Thymus (tissue), 14 donors: ENCODE measurements at places on chromosomes 4 and X. TPM values are rescaled to one million over a fixed set of nuclear protein-coding genes. Genes with fewer than 3 reads are reported as not detected.
A peak's percentile ranks its signal among the peaks of the same experiment; 100 is the strongest.

RAB39B gene
- polyA plus RNA-seq, result 8.1 TPM

ABCE1 gene
- polyA plus RNA-seq, result 36.2 TPM

SPATA18 gene
- polyA plus RNA-seq, result 3.1 TPM

MMAA gene
- polyA plus RNA-seq, result 11.7 TPM

UGT2B17 gene
- polyA plus RNA-seq, result 2.1 TPM

TENM3 gene
- polyA plus RNA-seq, result 2.1 TPM

GEMIN8 gene
- polyA plus RNA-seq, result 20.7 TPM

MTTP gene
- polyA plus RNA-seq, result 0.34 TPM

- DNase-seq, result no peak
- H3K4me1 ChIP-seq, result no peaks in the 10 kb centered on the region
- no peaks in the 10 kb centered on the region for H3K36me3 ChIP-seq
Measured at GRCh38 chrX:44062840-44063239, 89.7 kb upstream of the NDP start.

DNA sequence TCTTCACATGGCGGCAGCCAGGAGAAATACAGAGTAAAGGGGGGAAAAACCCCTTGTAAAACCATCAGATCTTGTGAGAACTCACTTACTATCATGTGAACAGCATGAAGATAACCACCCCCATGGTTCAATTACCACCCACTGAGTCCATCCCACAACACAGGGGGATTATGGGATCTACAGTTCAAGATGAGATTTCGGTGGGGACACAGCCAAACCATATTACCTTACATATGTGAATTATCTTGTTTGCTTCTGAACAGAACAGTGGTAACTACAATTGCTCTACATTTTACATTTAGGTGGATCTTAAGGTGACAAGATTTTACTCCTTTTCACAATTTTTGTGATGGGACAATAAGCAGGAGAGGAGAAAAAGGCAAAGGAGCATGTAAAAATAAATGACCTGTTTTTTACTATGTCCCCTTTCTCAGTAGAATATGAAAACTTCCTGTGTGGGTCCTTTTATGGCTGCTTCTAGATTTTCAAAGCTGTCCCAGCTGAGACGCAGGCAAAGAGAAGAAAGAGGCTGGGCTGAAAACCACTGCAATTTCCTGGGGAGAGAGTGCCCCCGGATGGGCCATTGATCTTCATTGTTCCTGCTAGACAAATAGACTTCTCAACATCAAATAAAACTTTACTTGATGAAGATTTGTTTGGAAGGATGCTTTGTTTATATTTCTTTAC lies 45.9 kb upstream of the PGM2 start:
- peak; percentile 83 for DNase-seq
- H3K36me3 ChIP-seq, result no peaks in the 10 kb centered on the region
- no peaks in the 10 kb centered on the region for H3K27me3 ChIP-seq
- H3K4me1 ChIP-seq, result peaks cover 11% of the 10 kb centered on the region
- H3K27ac ChIP-seq, result peak overlapping the region; percentile 92

GRCh38 chrX:27575565-27575964 lies 14.6 kb upstream of the DCAF8L2 start:
- H3K4me1 ChIP-seq, result no peaks in the 10 kb centered on the region
- H3K4me3 ChIP-seq, result no peak overlapping the region
- DNase-seq, result no peak
- no peaks in the 10 kb centered on the region for H3K27me3 ChIP-seq
- no peak overlapping the region for H3K27ac ChIP-seq

DNA sequence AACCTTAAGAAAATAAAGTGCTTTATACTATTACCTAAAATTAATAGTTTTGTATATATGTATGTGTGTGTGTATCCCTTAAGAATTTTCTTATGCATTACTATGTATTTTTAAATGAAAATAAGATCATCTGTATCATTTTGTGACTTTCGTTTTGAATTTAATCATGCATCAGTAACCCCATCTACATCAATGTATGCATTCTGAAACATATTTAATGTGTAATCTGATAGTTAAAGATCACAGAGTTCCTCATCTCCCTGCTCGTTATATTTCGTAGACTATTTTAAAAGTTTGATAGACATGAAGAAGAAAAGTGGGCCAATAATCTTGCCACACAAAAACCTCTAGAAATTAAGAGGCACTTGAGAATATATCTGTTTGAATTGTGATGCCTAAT lies 7.4 kb downstream of the BMPR1B start:
- H3K27me3 ChIP-seq, result peaks cover 3% of the 10 kb centered on the region
- no peak overlapping the region for H3K4me3 ChIP-seq
- DNase-seq, result no peak
- H3K27ac ChIP-seq, result no peak overlapping the region
- H3K36me3 ChIP-seq, result no peaks in the 10 kb centered on the region
- H3K4me1 ChIP-seq, result no peaks in the 10 kb centered on the region

DNA sequence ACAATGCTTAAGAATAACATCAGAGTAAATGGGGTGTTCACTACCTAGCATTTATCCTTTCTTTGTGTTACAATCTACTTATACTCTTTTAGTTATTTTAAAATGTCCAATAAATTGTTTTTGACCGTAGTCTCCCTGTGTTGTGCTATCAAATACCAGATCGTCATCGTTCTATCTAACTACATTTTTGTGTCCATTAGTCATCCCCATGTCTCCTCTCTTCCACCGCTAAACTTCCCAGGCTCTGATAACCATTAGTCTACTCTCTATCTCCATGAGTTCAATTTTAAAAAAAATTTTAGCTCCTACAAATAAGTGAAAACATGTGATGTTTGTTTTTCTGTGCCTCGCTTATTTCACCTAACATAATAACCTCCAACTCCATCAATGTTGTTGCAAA lies 381.9 kb downstream of the PRDM5 start:
- DNase-seq, result no peak
- H3K4me1 ChIP-seq, result no peaks in the 10 kb centered on the region
- no peak overlapping the region for H3K4me3 ChIP-seq
- no peaks in the 10 kb centered on the region for H3K27me3 ChIP-seq
- no peak overlapping the region for H3K27ac ChIP-seq
- no peaks in the 10 kb centered on the region for H3K36me3 ChIP-seq

- H3K27me3 ChIP-seq, result no peaks in the 10 kb centered on the region
- no peak overlapping the region for H3K27ac ChIP-seq
- H3K4me1 ChIP-seq, result no peaks in the 10 kb centered on the region
- DNase-seq, result peak; percentile 34
Measured at GRCh38 chrX:43958529-43958928, 14.7 kb downstream of the NDP start.

GRCh38 chr4:140529434-140529833 lies 5.5 kb downstream of the ELMOD2 start:
- no peak for DNase-seq
- no peaks in the 10 kb centered on the region for H3K27me3 ChIP-seq
- H3K4me1 ChIP-seq, result no peaks in the 10 kb centered on the region
- H3K27ac ChIP-seq, result no peak overlapping the region
- H3K4me3 ChIP-seq, result no peak overlapping the region

DNA sequence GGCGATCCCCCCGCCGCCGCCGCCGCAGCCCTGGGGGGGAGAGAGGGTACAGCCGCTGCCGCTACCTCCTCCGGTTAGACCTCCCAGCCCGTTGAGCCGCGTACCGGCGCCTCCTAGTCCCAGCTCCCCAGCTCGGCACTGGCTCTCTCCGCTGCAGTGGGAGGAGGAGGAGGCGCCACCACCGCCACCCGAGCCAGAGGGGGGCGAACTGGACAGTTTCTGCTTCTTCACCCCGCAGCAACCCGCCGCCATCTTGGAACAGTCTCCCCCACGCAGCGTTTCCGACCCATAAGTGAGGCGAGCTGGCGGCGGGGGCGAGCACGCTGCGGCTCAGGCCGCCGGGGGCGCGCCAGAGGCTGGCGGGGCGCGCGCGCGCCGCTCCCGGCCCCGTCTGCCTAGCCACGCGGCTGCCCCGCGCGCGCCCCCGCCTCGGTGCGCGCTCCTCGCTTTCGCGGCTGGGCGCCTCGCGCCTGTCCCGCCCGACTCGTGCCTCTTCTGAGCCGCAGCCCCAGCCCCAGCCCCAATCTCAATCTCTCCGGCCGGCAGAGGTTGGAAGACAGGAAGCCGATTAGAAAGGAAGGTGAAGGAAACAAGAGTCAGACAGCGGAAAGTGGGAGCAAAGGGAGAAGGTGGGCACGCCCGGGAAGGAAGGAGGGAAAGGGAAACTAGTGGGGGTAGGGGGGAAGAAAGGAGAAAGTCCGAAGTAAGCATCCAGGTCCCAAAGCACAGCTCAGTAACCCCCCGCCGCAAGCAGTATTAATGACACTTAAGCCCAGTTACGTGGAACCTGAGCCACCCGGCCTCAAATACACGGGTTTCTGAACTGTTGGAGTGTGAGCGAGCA lies at the start of gene AMMECR1:
Gene AMMECR1 (minus strand): TSS at position 266 of the 844 bp plus-strand sequence. CDS start 14 bp downstream, at position 252.
- H3K36me3 ChIP-seq, result no peaks in the 10 kb centered on the region
- H3K4me3 ChIP-seq, result peak within 1 kb of the TSS; percentile 77
- H3K27me3 ChIP-seq, result peaks cover 11% of the 10 kb centered on the region
- H3K27ac ChIP-seq, result peak within 1 kb of the TSS; percentile 91
- no peaks in the 10 kb centered on the region for H3K4me1 ChIP-seq

GRCh38 chrX:4876268-4876667 lies 1162.8 kb upstream of the PRKX start:
- no peaks in the 10 kb centered on the region for H3K4me1 ChIP-seq
- H3K27ac ChIP-seq, result no peak overlapping the region
- H3K27me3 ChIP-seq, result no peaks in the 10 kb centered on the region
- DNase-seq, result no peak
- H3K4me3 ChIP-seq, result no peak overlapping the region

DNA sequence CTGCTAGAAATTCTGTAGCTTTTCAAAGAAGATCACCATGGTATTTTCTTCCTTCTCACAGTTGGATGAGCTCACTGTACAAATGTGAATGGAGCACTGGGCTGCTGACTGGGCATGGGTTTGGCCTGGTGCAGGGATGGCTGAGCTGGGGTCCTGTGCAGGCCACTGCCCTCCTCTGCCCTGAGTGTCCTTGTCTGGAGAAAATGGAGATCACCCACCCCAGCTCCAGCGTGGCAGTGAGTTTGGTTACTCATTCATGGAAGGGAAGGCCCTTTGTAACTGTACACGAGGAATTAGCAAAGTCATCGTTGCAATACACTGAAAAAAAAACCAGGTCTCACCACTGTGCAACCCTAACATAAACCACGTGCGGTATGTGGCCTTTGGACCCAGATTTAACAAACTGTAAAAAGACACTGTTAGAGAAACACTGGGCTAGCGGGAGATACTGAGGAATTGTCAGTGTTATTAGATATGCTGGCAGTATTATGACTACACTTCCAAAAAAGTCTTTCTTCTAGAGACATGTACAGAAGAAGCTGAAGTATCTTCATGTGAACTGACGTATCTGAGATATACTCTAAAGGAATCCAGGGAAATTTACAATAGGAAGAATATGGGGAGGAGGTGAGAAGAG lies 16.1 kb upstream of the TBC1D14 start:
- no peaks in the 10 kb centered on the region for H3K36me3 ChIP-seq
- H3K27me3 ChIP-seq, result no peaks in the 10 kb centered on the region
- no peak for DNase-seq
